ENCODE measurements at places on chromosomes 6 and 20. TPM values are rescaled to one million over a fixed set of nuclear protein-coding genes. Genes with fewer than 3 reads are reported as not detected.

The THBD gene
- not detected for total RNA-seq

The KIAA0408 gene
- total RNA-seq: 5.8 TPM

The GNMT gene
- total RNA-seq: 0.99 TPM

The COL11A2 gene
- 0.89 TPM for total RNA-seq

The PHF20 gene
- total RNA-seq: 159 TPM

The HLA-DMA gene
- 53.1 TPM for total RNA-seq

The IRAK1BP1 gene
- 1.1 TPM for total RNA-seq

The CFB gene
- total RNA-seq: 0.64 TPM

The ADTRP gene
- total RNA-seq: 40.9 TPM

The ENPP5 gene
- not detected for total RNA-seq

The OR2H1 gene
- not detected for total RNA-seq

The TCEA2 gene
- total RNA-seq: 24.8 TPM

The GJA1 gene
- not detected for total RNA-seq

The TFAP2A gene
- not detected for total RNA-seq

The HLA-DRA gene
- 100 TPM for total RNA-seq

The ZBTB46 gene
- total RNA-seq: 0.49 TPM

The RAET1G gene
- total RNA-seq: 0.76 TPM

The NMBR gene
- total RNA-seq: not detected

The RIPPLY2 gene
- total RNA-seq: not detected

The PAK5 gene
- total RNA-seq: not detected

The TBX18 gene
- total RNA-seq: not detected

The EDN1 gene
- total RNA-seq: 1.1 TPM

The RGS17 gene
- not detected for total RNA-seq

The SLC32A1 gene
- total RNA-seq: not detected

The CLVS2 gene
- not detected for total RNA-seq

The GRM1 gene
- total RNA-seq: not detected

The HSPA12B gene
- not detected for total RNA-seq

The OPRL1 gene
- total RNA-seq: 1.3 TPM

The STMND1 gene
- total RNA-seq: not detected

The MYB gene
- total RNA-seq: 17.4 TPM

The HNF4A gene
- total RNA-seq: not detected

The TOMM34 gene
- 10.7 TPM for total RNA-seq

The BMP7 gene
- total RNA-seq: not detected

The CSTF1 gene
- 24.5 TPM for total RNA-seq

The DOK5 gene
- total RNA-seq: not detected

The C20orf204 gene
- total RNA-seq: 6.0 TPM

The KCNQ2 gene
- 0.89 TPM for total RNA-seq

The RAB44 gene
- total RNA-seq: 0.27 TPM

The ZNF337 gene
- 18.1 TPM for total RNA-seq

The DEFB124 gene
- not detected for total RNA-seq

Data from CD4-positive, CD25-positive, alpha-beta regulatory T cell (primary cell).